ENCODE measurements at places on chromosomes 16 and 17.

GRCh38 chr16:75787440-75787839, 61.1 kb upstream of the CPHXL start:
- no peak for DNase-seq

- no peak for DNase-seq
These were observed 126.9 kb downstream of the PARN start for GRCh38 chr16:14502932-14503741.

- DNase-seq = no peak
These were observed 191.8 kb downstream of the RBFOX1 start for GRCh38 chr16:7524419-7524818.

DNA sequence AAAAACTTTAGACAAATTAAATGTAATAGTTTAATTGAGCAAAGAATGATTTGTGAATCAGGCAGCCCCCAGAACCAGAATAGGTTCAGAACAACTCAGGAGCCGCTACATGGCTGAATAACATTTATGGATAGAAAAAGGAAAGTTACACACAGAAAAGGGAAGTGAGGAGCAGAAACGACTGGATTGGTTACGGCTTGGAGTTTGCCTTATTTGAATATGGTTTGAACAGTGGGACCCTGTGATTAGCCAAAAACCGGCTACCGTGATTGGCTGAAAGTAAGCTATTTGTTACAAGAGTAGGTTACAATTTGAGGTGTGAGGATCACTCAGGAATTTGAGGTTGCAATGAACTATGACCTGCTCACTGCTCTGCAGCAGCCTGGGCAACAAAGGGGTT, 1139.8 kb downstream of the CDH11 start:
- DNase-seq = no peak

DNA sequence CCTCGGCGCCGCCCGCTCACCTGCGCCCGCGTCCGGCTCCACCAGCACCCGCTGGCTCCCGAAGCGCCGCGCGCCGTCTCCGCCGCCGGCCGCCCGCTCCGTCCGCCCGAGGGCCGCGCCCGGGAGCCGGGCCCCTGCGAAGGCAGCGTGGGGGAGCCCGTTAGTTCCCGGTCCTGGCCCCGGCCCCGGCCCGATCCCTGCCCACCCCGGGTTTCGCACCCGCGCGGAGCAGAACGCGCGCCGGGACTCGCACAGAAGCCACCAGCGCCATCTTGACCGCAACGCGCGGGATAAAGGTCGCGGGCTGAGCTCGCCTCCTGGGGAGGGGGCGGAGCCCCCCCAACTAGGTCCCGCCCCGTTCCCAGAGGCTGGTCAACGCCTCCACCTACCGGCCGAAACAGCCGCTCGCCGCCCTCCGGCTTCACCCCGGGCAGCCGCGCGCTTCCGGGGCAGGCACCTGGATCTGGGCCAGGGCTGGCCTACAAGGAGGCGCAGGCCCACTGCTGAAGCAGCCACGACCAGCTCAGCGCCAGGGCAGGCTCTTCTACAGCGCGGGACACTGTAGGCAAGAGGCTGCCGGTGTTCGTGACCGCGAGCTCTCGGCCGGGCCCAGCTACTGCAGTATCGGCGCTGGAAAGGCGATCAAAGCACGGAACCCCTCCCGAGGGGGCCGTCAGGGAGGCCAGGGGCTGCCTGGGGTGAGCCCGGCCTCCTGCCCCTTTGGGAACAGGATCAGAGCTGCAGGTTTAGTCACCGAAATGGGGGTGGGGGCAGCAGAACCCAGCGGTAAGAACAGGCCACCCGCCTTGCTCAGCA, at the start of gene ECI1:
Gene ECI1, minus strand, starts transcription at position 292 of the 816 bp plus-strand sequence. Its CDS starts 21 bp downstream, at position 271.
- DNase-seq = peak; percentile 98

GRCh38 chr17:28010406-28010805, 32.1 kb upstream of the NLK start:
- no peak for DNase-seq

DNA sequence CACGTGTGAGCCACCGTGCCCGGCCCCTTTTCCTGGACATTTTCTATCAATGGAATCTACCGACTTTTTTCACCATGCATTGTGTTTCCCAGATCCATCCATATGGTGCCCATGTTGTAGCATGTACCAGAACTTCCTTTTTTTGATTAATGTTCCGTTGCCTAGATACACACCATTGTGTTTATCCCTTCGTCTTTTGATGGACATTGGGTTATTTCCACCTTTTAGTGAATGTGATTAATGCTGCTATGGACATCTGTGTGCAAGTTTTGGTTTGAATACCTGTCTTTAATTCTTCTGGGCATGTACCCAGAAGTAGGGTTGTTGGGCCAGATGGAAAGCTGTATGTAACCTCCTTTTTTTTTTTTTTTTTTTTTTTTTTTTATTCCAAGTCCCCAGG, 79.8 kb downstream of the NT5M start:
- no peak for DNase-seq

- DNase-seq = no peak
These were observed 65.2 kb upstream of the KIF2B start for GRCh38 chr17:53757559-53757958.

DNA sequence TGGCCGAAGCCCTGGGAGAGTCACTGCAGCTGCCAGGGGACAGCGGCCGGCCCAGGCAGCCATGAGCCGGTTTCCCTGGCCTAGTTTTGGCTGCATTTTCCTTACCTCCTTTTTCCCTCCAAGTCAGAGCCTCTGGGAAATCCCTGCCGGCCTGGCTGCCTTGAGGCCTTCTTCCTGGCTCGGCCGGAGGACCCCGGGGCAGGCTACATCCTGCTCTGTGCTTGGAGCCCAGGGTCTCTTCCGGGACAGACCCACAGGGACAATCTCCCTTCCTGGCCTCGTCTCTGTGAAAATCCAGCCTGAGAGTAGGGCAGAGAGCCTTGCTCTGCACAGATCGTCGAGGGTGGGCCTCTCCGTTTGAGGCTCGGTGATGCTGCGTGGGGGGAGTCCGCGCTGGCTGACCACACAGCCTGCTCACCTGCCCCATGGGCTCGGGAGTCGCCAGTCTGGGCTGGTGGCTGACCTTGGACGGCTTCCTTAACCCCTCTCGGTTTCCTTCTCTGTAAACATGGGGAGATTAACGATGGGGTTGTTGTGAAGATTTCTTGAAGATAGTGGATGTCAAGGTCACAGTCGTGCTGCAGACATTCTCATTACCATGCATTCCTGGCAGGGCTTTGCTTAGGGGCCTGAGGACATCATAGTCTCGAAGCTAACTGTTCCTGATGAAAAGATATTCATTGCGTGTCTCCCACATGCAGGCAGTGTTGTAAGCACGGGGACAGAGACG, 34.8 kb upstream of the CIBAR2 start:
- no peak for DNase-seq

- no peak for DNase-seq
These were observed 1.4 kb upstream of the ECI1 start for GRCh38 chr16:2252806-2253148.

GRCh38 chr17:2598166-2598565, 4.7 kb downstream of the PAFAH1B1 start:
- DNase-seq = no peak

- DNase-seq = no peak
These were observed 1.7 kb upstream of the HSD11B2 start for GRCh38 chr16:67429053-67429798.

DNA sequence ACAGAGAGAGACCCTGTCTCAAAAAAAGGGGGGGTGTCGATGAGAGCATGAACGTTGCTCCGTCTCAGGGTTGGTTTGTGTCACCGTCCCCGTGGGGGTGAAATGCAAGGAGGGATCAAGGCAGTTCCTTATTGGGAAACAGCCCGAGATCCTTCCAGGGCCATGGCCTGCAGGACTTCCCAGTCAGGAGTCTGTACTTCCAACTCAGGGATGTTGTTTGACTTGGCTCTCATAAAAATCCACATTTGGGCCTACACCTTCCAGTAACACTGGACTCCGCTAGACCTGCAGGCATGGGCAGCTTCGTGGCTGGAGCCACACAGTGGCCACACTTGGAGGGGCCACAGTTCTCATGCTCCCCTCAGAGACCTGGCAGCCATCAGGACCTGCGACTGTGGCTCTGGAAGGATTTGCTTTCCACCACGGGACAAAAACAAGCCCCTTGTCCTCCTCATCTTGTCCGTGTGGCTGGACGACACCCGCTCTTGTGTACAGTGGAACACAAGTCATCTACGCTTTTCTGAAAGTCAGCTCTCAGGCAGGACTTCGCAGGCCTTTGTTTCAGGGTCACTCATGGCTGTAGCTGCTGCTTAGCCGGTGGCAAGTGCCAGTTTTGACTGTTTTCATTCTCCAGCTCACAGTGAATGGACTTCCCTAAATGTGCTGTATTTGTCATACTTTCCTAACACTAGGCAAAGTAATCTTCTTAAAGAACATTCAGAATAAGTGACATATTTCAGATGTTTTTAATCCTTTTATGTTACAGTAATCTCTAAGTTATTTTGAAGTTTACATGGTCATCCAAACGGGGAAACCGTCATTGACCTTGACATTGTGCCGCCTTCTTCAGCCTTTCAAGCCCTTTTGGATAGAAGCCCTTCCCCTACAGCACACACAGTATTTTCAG, 24.2 kb upstream of the IL17C start:
- no peak for DNase-seq

- DNase-seq = no peak
These were observed 9.0 kb downstream of the MEAK7 start for GRCh38 chr16:84495506-84495905.

GRCh38 chr17:57870283-57870635, 20.4 kb upstream of the MRPS23 start:
- DNase-seq = no peak

GRCh38 chr16:995087-995486, 13.5 kb downstream of the SOX8 start:
- DNase-seq = no peak

DNA sequence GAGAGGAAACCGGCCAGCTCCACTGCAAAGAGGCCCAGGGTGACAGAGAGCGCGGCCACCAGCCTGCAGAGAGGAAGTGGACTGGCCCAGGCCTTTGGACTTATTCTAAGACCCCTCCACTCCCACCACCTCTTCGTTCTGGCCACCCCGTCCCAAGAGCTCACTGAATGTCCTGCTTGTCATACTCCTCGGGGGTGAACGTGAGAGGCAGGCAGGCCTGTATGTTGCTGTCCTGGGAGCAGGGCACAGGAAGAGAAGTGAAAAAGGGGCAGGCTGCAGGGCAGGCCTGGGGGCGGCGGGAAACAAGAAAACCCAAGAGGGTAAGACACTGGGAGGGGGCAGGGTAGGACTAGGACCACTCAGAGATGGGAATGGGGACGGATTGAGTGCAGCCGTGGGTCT, 384 bp downstream of the TMEM107 start:
- no peak for DNase-seq

All from right lobe of liver (tissue), 6 donors.